Spinal cord (tissue), 10 donors: ENCODE measurements at places on chromosomes 1 and 21. TPM values are rescaled to one million over a fixed set of nuclear protein-coding genes. Genes with fewer than 3 reads are reported as not detected.
A peak's percentile ranks its signal among the peaks of the same experiment; 100 is the strongest.

- DNase-seq: peak; percentile 41
Observed at GRCh38 chr1:40825435-40825788, 36.8 kb downstream of the CITED4 start.

DNA sequence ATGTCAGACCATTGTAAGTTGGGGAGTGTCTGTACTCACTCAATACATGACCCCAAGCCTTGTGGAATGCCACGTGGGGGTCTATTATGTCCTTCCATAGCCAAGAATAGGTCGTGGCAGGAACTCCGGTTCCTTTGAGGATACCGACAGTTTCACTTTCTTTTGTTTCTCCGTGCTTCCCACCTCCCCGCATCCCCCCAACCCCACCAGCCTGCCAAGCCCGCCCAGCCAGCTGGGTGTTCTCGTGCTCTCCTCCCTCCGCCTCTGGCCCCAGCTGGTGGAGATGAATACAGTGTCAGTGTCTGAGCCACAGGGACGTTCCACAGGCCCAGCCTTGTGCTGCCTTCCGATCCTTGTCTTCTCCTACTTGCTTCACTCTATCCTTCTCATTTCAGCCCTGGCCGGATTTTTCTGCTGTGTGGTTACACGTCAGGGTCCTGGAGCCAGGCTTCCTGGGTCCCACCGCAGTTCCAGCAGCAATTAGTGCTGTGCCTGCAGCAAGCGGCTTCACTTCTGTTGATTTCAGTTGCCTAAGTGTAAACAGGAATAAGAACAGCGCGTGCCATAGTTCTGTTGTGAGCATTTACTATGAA lies 4.1 kb upstream of the AGTRAP start:
- DNase-seq: no peak

- DNase-seq: no peak
Observed at GRCh38 chr1:114135786-114136185, 17.9 kb downstream of the SYT6 start.

DNA sequence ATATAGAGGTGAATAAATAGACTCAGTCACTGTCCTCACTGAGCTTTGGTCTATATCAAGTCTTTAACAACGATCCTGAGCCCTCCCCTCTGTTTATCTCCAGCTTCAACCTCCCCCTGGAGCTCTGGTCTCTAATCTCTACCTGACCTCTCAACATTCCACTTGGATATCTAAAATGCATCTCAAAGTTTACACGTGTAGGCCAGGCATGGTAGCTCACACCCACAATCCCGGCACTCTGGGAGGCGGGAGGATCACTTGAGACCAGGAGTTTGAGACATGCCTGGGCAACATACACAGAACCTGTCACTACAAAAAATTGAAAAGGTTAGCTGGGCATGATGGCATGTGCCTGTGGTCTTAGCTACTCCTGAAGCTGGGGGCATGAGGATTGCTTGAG lies 53.4 kb downstream of the GADD45A start:
- no peak for DNase-seq

DNA sequence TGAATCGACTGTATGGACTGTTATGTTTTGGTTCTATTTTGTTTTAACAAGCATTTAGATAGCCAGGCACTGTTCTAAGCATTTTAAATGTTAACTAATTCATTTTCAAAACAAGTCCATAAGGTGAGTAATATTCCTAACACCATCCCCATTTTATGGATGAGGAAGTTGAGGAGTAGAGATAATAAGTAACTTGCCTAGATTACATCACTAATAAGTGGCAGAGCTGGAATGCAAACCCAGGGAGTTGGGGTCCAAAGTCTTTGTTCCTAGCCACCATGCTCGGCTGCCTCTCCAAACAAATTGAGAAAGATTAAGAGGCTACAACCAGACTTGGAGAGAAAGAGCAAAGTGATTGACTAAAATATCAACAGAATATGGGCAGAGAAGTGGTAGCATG lies 12.6 kb upstream of the LEPR start:
- DNase-seq: no peak

GRCh38 chr1:73604211-73604610 lies 593.8 kb downstream of the LRRIQ3 start:
- DNase-seq: no peak

DNA sequence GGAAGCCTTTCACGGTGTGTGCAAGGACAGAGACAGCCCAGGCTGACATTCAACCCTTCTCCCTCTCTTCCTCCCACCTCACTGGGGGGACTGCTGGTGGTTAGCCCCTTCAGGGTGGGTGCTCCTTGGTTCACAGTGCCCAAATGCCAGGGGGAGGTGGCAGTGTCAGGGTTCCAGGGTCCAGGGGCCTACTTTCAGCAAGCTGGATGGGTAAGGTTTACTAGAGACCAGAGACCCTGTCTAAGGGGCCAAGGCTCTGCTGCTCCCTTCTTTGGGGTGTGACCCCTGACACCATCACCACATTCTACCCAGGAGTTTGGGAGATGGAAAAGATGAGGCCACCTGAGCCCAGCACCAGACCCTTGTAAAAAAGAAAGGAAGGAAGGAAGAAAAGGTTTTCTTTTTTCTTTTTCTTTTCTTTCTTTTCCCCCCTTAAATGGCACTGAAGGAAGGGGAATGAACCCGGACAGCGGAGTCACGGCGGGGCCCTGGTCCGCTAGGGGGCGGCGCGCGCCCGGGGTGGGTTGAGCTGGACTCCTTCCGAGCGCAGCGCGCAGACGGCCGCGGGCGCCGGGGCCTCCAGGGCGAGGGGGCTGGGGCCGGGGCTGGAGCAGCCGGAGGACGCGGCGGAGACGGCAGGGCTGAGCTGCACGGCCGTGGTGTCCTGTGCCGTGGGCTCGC lies 18.8 kb downstream of the KNCN start:
- DNase-seq: no peak

DNA sequence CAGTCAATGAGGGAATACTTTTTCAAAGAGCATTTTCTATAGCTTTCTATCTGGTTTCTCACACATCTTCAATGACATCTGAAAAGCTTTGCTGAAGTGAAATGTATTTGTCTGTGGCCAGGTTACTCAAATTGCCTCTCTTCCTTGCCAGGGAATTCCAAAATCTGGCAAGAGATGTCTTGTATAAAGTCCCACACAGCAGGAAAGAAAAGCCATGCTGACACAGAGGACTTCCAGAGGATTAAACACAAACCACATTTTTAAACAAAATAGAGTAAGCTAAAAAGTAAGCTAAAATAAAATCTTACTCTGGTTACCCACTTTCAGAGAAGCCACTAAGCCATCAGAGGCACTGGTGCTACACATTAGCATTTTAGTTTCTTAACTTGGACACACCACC lies 93.1 kb upstream of the BCAR3 start:
- no peak for DNase-seq

GRCh38 chr1:40858856-40859416 lies 3.2 kb downstream of the CITED4 start:
- DNase-seq: no peak

DNA sequence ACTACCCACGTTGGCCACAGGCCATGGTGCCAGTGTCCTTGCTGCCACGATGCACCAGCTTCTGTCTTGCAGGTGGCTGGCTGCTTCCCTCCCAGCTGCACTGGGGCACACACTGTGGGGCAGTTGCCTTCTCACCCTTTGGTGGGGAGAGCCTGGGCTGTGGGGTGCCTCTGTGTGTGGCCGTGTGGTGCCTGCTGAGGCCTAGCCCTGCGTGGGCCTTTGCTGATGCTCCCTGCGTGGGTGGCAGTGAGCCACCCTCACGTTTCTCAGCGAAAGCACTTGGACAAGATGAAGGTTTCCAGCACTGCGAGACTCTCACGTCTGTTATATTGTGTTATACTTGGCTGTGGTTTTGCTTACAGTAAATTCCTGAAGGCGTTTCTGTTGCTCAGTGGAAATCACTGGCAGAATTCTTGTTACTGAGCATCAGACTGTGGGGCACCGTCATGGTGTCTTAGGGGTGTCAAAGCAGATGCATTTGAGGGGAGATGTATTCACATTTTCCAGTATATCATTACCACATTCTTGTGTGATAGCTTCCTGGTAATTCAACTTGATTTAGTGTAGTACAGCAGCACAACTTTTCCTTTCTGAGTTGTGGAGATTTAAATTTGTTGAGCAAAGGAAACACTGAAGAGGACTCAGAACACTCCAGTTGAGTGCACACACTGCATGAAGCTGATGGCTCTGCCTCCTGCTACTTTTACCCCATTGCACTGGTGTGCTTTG lies 124.7 kb downstream of the PCBP3 start:
- no peak for DNase-seq

Gene NUDT4B
- total RNA-seq: 2.8 TPM

Gene PTPRF
- 78.1 TPM for total RNA-seq

- DNase-seq: no peak
Observed at GRCh38 chr1:70358921-70359564, 4.5 kb upstream of the ANKRD13C start.

- no peak for DNase-seq
Observed at GRCh38 chr1:230392536-230392909, 33.6 kb downstream of the PGBD5 start.
